ENCODE measurements at places on chromosomes 2 and 18.

DNA sequence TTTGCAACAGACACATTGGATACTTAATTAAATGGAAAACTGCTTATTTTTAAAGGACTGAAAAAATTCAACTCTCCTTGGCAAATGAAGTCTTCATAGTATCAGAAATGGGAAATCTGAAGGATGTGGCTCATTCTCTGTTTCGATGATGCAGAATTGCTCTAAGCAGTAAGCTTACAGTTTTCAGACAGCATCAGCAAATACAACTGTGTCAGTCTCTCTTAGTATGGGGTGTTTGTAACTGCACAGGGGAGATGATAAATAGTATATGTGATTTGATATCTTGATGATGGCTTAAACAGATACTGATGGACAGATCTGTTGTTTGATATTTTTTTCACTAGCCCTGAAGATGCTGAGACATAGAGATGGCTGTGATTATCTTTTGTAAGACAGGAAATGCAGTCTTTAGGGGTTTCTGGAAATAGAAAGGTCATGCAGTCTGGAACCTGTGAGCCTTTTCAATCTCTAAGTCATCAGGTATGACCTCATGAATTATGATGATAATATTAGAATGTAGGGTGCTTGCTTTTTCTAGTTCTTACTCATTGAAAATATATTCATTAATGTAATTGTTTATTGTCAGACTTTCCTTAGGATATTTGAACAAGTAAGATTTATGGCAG, 84.2 kb downstream of the SLC4A10 start:
- DNase-seq: peak; percentile 13

DNA sequence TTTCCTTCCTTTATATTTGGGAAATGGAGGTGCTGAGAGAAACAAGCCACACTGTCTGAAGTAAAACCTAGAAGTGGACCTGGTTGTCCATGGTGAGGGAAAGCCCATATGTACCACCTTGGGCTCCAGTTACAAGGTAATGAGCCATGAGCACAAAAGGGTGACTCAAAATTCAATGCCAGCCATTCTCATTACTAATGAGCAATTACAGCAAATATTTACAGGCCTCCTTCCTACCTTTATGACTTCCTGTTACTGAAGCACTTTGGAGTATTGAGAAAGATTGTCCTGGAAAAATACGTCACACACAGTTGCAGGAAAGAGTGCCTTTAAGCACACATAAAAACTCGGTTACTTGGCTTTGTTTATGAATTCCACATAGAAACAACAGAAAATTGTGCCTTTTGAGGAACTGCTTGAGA, 9.1 kb downstream of the EPAS1 start:
- DNase-seq: no peak

- no peak for DNase-seq
Observed at GRCh38 chr2:134246154-134246874, 7.6 kb upstream of the MGAT5 start.

GRCh38 chr18:55893948-55894347, 306.0 kb upstream of the TCF4 start:
- no peak for DNase-seq

DNA sequence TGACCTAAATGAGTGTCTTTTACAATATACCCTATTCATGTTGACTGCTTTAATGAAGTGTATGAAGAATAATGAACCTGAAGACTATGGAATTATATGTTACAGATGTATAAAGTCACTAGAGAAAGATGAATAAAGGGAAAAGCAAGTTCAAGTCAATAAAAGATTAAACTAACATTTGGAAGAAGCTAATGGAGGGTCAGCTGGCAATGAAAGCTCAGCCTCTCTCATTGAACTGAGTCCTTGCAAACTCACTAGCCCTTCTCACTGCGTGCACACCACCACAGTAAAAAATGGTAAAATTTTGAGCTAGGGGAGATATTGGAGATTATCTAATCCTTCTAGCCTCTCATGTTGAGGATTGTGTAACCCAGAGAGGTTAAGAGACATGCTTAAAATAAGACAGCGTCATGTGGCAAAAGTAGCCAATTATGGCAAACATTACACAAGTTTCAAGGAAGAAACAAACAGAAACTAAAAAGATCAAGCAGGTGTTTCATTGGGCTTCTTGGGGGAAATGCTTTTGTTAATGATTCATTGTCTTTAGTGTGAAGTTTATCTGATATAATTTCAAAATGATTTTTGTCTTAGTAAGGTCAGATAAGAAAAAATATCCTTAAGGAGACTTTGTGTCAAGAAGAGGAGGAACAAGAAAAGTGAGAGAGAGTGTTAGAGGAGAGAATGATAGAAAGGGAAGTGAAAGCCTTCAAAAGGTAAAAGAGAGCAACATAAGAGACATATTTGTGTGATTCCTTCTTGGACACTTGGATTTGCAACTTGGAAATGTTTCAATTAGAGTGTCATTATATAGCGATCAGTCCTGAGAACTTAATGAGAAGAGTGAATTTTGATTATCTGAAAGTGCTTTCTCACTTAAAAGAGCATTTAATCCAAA, 893.7 kb upstream of the FAM98A start:
- DNase-seq: no peak

DNA sequence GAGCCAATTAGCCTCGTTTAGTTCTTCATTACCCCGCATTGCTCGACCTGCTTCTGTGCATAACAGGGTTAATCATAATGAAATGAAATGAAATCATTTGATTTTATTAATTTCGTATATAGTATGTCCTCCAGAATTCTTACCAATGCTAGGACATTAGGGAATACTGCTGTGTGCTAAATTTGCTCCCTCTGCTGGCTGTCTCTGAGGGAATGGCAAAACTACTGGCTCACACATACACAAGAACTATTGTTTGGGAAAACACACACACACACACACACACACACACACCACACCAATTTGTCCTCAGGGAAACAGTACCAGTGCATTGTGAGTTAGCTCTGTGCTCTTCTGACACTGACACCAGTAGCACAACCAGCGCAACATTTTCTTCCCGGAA, 273.3 kb upstream of the TCF4 start:
- DNase-seq: no peak

DNA sequence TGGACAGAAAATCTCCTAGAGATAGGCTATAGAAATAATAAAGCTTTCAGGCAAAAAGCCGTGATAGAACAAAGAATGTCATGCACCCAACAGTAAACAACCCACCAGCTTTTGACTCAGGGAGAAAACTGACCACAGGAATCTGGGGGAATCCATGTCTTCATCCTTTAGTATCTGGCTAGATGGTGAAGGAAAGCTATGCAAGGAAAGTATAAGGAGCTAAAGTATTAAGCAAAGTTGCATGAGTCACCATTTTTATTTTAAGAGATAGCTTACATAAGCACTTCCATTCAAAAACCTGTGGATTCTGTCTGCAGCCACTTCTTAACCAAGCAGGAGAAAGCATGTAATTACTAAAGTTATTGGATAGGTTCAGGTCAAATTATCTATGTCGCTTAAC, 363.8 kb downstream of the LRP1B start:
- no peak for DNase-seq

DNA sequence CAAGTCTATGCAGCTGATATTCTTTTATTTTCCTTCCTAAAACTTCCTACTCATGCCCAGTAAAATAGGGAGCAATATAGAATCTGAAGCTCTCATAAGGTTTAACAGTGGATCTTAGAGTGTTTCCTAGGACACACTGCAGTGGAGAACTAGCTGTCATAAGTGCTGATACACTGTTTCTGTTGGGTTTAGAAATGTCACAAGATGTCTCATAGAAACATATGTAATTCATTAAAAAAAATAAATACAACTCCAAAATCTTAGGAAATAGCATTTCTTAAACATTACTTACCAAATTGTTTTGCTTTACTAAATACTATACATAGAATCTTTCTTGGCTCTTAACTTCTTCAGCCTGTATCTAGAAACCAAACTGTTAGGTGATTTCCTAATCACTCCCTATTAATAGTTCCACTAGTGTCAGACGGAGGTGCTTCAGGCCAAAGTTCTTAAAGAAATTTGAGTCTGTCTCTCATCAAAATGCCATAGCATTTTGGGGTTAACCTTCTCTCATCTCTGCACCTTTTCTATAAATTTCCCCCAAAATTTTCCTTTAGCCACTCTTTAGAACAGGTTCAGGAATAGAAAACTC, 93.7 kb downstream of the CERKL start:
- no peak for DNase-seq

DNA sequence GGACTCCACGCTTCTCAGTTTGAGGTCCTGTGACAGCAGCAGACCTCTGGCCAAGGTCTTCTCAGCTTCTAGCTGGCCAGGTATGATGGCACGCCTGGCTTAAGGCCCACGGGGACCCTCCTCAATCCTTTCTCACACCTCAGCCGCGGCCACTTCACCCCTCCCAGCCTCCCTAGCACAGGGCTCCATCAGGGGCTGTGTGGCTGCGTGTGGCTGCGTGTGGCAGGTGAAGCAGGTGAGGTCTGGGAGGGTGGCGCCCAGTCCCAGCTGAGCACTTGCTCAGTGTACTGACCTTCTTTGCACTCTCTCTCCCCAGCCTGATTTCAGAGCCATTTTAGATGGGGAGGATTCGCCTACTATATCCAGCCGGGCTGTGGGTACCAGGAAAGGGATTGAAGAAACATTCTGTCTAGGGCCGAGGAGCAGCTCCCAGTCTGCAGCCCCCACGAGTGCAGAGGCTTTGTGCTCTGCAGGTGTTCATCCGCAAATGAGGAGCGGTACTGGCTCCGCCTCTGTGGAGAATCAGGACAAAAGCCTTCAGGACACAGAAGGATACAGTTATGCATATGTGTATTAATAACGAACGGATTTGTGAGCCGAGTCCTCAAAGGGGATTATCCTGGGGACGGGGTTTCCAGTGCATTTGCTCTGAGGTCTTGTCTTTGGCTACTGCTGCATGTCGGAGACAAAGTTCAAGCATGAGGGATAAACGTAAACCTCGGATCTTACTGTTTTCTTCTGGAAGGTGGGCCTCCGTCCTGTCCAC, 236.9 kb upstream of the RAB6C start:
- no peak for DNase-seq

GRCh38 chr2:219457784-219458369, 23.2 kb downstream of the SPEG start:
- no peak for DNase-seq

DNA sequence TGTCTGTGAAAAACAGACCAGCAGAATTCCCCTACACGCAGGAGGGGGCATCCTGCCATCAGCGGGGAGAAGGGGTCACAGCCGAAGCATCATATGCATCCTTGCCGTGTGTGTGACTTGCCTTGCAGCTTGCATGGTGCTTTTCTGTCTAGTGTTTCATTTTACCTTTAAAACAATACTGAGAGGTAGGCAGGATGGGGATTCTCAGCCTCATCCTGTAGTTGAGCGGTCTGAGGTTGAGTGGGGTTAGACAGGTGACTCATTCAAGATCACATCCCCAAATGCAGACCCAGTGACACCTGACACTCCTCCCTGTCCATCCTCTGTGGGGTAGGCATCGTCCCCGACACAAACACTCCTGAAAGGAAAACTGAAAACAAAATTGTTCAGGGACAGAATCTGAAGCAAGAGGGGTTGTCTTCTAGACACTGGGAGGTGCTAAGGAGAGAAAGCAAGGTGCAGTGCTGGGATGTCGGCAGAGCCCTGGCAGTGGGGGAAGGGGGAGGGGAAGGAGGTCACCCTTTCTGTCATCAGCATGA, 7.9 kb downstream of the ARL4C start:
- DNase-seq: peak; percentile 87

DNA sequence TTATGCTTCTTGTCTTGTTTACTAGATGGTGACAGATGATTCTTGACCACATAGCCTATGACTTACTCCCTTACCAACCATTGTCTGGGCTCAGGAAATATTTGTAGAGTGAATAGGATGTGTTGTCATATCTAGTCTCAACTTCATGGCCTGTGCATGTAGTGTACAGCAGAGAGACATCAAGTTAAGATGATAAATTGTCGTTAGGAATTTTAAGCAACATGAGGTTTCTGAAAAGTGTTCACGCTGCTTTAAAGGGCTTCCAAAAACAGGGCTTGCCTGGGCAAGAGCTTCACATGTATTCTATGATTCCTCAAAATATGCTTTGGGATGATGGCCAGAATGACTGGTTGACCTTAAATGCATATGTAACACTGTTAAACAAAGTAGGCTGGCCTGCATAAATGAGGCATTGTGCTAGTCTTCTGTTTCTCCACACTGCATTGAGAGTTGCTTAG, 424.0 kb downstream of the RND3 start:
- no peak for DNase-seq

DNA sequence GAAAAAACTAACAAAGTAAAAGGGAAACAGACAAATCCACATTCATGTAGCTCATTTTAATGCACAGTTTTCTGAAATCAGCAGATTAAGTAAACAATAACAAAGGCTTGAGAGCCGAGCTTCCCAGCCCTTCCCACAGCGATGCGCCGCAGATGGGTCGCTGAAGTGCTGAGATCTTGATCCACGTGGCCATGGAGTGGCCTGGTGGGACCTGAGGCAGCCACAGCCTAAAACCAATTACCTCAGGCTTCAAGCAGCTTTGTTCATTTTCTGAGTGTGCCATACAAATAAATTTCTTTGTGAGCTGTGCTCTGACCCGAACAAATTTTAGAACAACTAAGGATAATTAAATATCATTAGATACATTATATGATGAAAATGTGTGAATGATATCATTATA, 25.6 kb upstream of the CYRIA start:
- no peak for DNase-seq

- no peak for DNase-seq
Observed at GRCh38 chr2:64392529-64392928, 61.4 kb upstream of the LGALSL start.

- no peak for DNase-seq
Observed at GRCh38 chr2:180015951-180016709, 9.0 kb upstream of the CWC22 start.

- DNase-seq: no peak
Observed at GRCh38 chr2:143371616-143372015, 242.4 kb downstream of the ARHGAP15 start.

- DNase-seq: no peak
Observed at GRCh38 chr2:241506793-241507429, 1.5 kb downstream of the STK25 start.

DNA sequence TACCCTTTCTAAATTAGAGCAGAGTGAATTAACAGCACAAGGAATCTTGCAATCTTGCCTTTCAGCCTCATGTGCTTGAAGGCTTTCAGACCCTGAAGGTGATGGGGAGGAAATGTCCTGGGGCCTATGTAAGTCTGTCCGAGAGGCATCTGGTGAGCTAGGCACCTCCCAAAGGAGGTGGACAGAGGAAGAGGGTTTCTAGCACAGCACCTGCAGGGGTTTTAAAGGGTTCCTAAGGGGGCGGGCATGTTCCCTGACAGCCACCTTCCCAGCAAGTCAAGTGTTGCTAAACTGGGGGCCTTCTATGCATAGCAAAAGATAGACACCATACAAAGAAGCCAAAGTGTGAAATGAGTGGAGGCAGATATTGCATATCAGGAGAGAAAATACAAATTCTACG, 88.5 kb downstream of the CDH2 start:
- no peak for DNase-seq

- DNase-seq: no peak
Observed at GRCh38 chr2:222609381-222609780, 46.5 kb downstream of the FARSB start.

- no peak for DNase-seq
Observed at GRCh38 chr18:77461062-77461688, 211.5 kb downstream of the GALR1 start.

- no peak for DNase-seq
Observed at GRCh38 chr2:215794829-215795546, 218.4 kb downstream of the MREG start.
